H1 (cell line): ENCODE measurements at places on chromosomes 2 and 18. TPM values are rescaled to one million over a fixed set of nuclear protein-coding genes. Genes with fewer than 3 reads are reported as not detected.

The GALNT13 gene
- total RNA-seq: 9.6 and 10.4 TPM in 2 replicates

The AKAIN1 gene
- not detected in 2 replicates for total RNA-seq

The DNAJC5G gene
- 1.4 TPM in 2 replicates for total RNA-seq

The LAMA1 gene
- 48.7 and 48.8 TPM in 2 replicates for total RNA-seq

The FEV gene
- not detected in 2 replicates for total RNA-seq

The REG3A gene
- not detected in 2 replicates for total RNA-seq

The BMP10 gene
- total RNA-seq: not detected in 2 replicates

The PPIL3 gene
- total RNA-seq: 30.4 and 34.1 TPM in 2 replicates

The SERPINB3 gene
- total RNA-seq: 0.17 TPM in 1 of 2 replicates, not detected in the other
